ENCODE measurements at places on chromosomes 12 and 14.

GRCh38 chr12:52243856-52244614, 11.0 kb downstream of the KRT7 start:
- no peaks in the 10 kb centered on the region for H3K36me3 ChIP-seq
- no peak for DNase-seq
- H3K27me3 ChIP-seq = no peaks in the 10 kb centered on the region
- H3K4me3 ChIP-seq = no peak overlapping the region
- H3K27ac ChIP-seq = no peak overlapping the region
- no peaks in the 10 kb centered on the region for H3K4me1 ChIP-seq

DNA sequence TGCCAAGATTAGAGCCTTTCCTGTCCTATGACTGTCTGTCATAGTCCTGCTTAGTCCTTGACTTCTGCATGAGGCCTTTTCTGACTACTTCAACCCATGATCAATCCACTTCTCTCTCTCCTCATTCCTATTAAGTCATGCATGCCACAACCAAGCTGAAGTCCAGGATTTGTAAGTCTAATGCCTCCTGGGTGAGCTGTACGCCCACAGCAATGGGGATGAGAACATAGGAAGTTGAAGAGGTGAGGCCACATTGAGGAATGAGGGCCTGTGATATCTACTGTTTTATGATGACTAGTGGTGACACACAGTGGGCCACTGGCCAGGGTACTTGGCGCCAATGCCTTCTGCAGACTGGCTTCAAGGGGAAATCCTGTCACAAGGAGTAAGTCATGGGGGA, 994.1 kb upstream of the TMEM132C start:
- no peak overlapping the region for H3K4me3 ChIP-seq
- H3K27ac ChIP-seq = no peak overlapping the region
- H3K4me1 ChIP-seq = no peaks in the 10 kb centered on the region
- H3K27me3 ChIP-seq = no peaks in the 10 kb centered on the region

- H3K4me1 ChIP-seq = no peaks in the 10 kb centered on the region
- peaks cover 6% of the 10 kb centered on the region for H3K27me3 ChIP-seq
- no peaks in the 10 kb centered on the region for H3K36me3 ChIP-seq
Measured at GRCh38 chr12:53701518-53702264, 25.6 kb downstream of the CALCOCO1 start.

- no peaks in the 10 kb centered on the region for H3K4me1 ChIP-seq
- H3K27me3 ChIP-seq = no peaks in the 10 kb centered on the region
- H3K4me3 ChIP-seq = no peak overlapping the region
- no peak for DNase-seq
- no peaks in the 10 kb centered on the region for H3K36me3 ChIP-seq
Measured at GRCh38 chr14:45891417-45892080, 638.5 kb upstream of the MIS18BP1 start.

DNA sequence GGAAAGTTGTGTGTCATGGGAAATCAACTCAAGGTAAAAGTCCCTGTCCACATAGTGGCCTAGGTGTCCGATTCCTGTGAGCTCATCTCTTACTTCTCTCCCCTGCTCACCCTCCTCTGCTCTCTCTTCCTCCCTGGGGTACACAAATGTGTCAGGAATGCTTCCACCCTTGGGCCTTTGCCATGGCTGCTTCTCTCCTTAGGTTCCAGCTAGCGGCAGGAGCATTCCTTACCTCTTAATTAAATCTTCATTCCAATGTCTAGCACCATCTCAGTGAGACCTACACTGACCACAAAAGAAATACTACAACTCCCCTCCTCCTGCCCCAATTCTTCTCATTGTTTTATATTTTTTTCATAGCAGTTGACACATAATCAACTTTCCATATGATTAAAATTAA, 298.6 kb downstream of the PDZRN4 start:
- no peaks in the 10 kb centered on the region for H3K27me3 ChIP-seq
- no peak for DNase-seq
- H3K4me1 ChIP-seq = no peaks in the 10 kb centered on the region
- H3K36me3 ChIP-seq = no peaks in the 10 kb centered on the region
- H3K27ac ChIP-seq = no peak overlapping the region

DNA sequence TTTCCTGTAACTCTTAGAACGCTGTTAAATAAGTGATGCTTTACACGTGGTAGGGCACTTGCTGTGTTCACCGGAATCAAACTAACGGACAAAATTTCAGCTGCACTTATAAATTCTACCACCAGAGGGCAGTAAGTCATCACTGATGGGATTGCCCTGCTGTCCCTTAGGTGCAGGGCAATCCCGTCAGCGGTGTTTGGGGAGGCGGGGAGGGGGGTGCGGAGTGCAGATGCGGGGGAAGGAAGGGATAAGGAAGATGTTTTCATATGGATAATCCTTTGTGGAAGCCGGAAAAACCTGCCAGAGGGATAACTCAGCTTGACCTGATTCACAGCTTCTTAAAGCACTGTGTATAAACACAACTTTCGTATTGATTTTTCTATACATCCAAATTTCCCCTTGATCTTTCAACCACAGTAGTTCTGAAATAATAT, 21.7 kb upstream of the SLC10A1 start:
- H3K4me3 ChIP-seq = no peak overlapping the region
- H3K27me3 ChIP-seq = no peaks in the 10 kb centered on the region
- no peak for DNase-seq
- no peaks in the 10 kb centered on the region for H3K4me1 ChIP-seq
- no peak overlapping the region for H3K27ac ChIP-seq

GRCh38 chr14:75181293-75182062, 5.1 kb upstream of the TMED10 start:
- no peaks in the 10 kb centered on the region for H3K36me3 ChIP-seq
- H3K27ac ChIP-seq = no peak overlapping the region
- H3K4me3 ChIP-seq = no peak overlapping the region
- no peaks in the 10 kb centered on the region for H3K27me3 ChIP-seq
- H3K4me1 ChIP-seq = no peaks in the 10 kb centered on the region

- H3K36me3 ChIP-seq = no peaks in the 10 kb centered on the region
- no peaks in the 10 kb centered on the region for H3K27me3 ChIP-seq
- no peak overlapping the region for H3K4me3 ChIP-seq
- no peak for DNase-seq
Measured at GRCh38 chr12:122882908-122883558, 12.9 kb downstream of the VPS37B start.

- H3K27ac ChIP-seq = no peak overlapping the region
- no peaks in the 10 kb centered on the region for H3K4me1 ChIP-seq
- DNase-seq = no peak
Measured at GRCh38 chr12:25113651-25114050, 81.3 kb downstream of the DNAI7 start.

- no peak overlapping the region for H3K4me3 ChIP-seq
- no peaks in the 10 kb centered on the region for H3K27me3 ChIP-seq
- no peaks in the 10 kb centered on the region for H3K36me3 ChIP-seq
- H3K4me1 ChIP-seq = no peaks in the 10 kb centered on the region
- DNase-seq = no peak
Measured at GRCh38 chr14:24883576-24883975, 166.4 kb downstream of the STXBP6 start.

DNA sequence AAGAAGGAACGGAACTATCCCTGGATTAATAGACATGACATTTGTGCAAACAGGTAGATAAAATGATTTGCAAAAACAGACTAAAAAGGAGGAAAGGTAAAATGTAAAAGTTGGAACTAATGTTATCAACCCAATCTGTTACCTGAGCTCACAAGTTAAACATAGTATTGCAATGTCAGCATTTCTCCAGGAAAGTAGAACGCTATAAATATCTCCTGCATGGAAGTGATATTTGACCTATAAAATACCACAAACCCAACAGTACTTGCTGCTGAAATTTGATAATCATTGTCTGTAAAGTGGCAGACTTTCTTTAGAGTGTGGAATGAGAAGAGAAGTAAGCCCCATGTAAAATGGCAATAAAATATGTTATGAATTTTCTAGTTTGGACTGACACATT, 1435.7 kb downstream of the LRFN5 start:
- no peak for DNase-seq
- no peaks in the 10 kb centered on the region for H3K27me3 ChIP-seq
- H3K4me1 ChIP-seq = no peaks in the 10 kb centered on the region
- no peak overlapping the region for H3K4me3 ChIP-seq
- no peaks in the 10 kb centered on the region for H3K36me3 ChIP-seq
- no peak overlapping the region for H3K27ac ChIP-seq

DNA sequence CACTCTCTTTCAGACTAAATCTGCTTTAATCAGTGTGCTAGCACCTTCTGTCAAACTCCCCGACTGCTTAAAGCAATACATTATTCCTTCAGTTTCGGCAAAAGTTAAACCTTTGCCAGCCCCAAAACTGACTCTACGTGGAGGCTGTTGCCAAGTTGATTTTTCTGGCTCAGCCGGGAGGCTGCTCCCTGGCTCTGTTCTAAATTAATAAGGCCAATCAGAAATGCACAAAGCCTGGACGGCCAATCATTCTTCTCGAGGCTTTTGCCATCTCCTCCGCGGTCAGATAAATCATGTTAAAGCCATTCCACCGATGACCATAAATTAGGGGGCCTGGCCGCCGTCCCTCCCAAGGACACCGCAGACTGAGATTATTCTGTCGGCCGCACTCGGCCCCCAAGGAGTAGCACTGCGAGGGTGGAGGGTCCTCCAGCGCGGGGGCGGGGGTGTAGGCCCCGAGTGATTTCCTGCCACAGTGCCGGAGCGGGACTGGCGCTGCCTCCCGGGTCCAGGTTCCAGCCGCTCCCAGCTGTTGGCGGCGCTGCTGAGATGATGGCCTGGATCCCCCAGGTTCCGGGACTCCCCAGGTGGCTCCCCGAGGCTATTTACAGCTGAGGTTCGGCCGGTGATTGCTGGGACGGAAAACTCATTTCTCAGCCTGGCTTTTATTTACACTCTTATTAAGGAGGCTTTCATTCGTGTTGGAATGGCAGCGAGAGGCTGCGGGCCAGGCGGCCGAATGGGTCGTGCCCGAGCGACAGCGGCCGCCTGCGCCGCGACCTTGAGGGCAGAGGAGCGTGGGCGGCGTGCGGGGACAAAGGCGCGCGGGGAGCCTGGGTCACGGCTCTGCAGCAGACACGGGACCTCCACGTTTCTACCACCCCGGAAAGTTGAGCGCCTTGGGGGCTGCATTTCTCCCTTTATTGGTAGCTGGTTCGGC, 165.1 kb downstream of the MON2 start:
- peaks cover 4% of the 10 kb centered on the region for H3K4me1 ChIP-seq
- no peaks in the 10 kb centered on the region for H3K36me3 ChIP-seq
- no peaks in the 10 kb centered on the region for H3K27me3 ChIP-seq

DNA sequence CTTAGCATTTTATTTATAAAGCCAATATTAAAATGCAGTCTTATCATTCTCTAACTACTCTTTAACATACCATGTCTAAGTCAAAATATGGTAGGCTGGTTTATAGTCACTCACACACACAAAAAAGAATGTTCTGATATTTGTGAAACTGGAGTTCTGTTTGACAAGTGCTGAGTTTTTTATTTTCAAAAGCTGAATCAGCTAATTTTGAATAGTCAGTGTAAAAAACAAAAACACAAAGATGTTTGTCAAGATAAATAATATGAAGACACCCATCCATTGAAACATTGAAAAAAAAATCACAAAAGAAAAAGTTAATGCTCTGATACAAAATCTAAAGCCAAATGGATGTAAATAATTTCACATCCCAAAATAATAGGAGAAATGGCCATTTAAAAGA, 231.5 kb downstream of the MED13L start:
- no peak for DNase-seq
- no peak overlapping the region for H3K27ac ChIP-seq
- no peaks in the 10 kb centered on the region for H3K36me3 ChIP-seq
- H3K27me3 ChIP-seq = no peaks in the 10 kb centered on the region
- no peaks in the 10 kb centered on the region for H3K4me1 ChIP-seq

- DNase-seq = no peak
- H3K4me1 ChIP-seq = no peaks in the 10 kb centered on the region
- H3K27me3 ChIP-seq = no peaks in the 10 kb centered on the region
- no peaks in the 10 kb centered on the region for H3K36me3 ChIP-seq
Measured at GRCh38 chr12:99151744-99152143, 495.8 kb upstream of the GARIN6 start.

- no peaks in the 10 kb centered on the region for H3K27me3 ChIP-seq
- H3K27ac ChIP-seq = peak overlapping the region; percentile 1
- no peak overlapping the region for H3K4me3 ChIP-seq
- H3K4me1 ChIP-seq = no peaks in the 10 kb centered on the region
- no peaks in the 10 kb centered on the region for H3K36me3 ChIP-seq
Measured at GRCh38 chr12:50564237-50564947, 59.6 kb downstream of the DIP2B start.

DNA sequence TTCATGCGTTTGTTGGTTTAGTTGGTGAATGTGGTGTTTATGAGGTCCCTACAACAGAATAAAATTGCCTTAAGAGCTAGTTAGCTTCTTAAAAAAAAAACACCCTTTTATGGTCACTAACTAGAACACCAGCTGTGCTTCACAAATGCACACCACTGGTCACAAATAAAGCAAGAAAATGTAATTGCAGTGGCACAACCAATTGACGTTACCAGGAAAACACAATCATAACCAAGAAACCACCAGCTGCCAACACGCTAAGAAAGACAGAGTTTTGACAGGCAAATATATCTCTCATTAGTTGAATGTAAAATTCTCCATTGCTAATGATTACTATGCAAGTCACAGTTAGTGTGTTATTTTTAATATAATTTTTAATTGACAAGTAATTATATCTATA, 389.9 kb downstream of the ADAMTS20 start:
- no peak overlapping the region for H3K4me3 ChIP-seq
- no peaks in the 10 kb centered on the region for H3K27me3 ChIP-seq
- no peaks in the 10 kb centered on the region for H3K4me1 ChIP-seq
- H3K27ac ChIP-seq = no peak overlapping the region

DNA sequence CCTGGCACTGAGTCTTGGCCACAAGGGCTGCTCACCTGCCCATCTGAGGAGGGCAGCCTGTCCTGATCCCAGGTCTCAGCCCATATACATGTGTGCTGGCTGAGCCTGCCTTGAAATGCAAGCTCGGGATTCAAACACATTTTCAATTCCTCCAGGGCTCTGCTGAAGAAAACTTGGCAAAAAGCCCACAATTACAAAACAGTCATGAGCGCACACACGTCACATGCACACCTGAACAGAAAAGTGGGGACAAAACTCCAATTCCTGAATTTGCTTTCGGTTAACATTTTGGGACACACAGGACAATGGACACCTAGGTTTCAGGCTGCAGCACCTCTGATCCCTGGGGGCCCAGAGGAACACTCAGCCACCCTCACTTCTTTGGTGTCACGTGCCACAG, 113.9 kb downstream of the RBM19 start:
- no peaks in the 10 kb centered on the region for H3K4me1 ChIP-seq
- no peak for DNase-seq
- H3K27ac ChIP-seq = no peak overlapping the region
- H3K27me3 ChIP-seq = no peaks in the 10 kb centered on the region
- no peaks in the 10 kb centered on the region for H3K36me3 ChIP-seq

DNA sequence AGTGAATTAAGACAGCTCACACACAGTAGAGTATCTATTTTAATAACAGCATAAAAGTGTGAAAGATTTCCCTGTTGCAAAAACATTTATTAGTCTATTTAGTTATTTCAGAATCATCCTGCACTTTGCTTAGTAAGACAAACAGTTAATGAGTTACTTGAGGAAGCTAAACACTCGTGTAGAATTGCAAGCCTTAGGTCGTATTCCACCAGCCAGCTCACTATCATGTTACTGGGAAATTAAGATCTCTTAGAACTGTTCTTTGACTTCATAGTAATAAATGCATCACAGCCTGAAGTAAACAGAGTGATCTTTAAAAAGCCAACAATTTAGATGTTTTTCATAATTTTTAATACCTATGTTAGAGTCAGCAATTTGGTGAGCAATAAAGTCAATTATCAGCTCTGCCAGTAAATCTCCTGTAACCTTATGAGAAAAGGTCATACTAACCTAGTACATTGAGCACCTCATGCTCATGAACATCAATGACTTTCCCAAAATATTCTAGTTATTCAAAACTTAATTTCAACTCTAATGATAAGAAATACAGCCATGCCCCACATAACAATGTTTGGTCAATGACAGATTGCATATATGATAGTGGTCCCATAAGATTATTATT, 26.7 kb upstream of the ETNK1 start:
- DNase-seq = no peak
- H3K4me3 ChIP-seq = no peak overlapping the region
- no peaks in the 10 kb centered on the region for H3K4me1 ChIP-seq
- no peaks in the 10 kb centered on the region for H3K27me3 ChIP-seq
- no peaks in the 10 kb centered on the region for H3K36me3 ChIP-seq
- peak overlapping the region; percentile 73 for H3K27ac ChIP-seq
